Aorta (tissue), 5 donors: ENCODE measurements at places on chromosomes 13 and 19.

- no peaks in the 10 kb centered on the region for H3K4me1 ChIP-seq
- H3K36me3 ChIP-seq, result no peaks in the 10 kb centered on the region
- no peak overlapping the region for H3K4me3 ChIP-seq
- no peaks in the 10 kb centered on the region for H3K27me3 ChIP-seq
Observed at GRCh38 chr19:15539638-15540037, 31.3 kb downstream of the CYP4F22 start.

- no peaks in the 10 kb centered on the region for H3K27me3 ChIP-seq
- no peak overlapping the region for H3K27ac ChIP-seq
- H3K36me3 ChIP-seq, result no peaks in the 10 kb centered on the region
- DNase-seq, result no peak
- no peak overlapping the region for H3K4me3 ChIP-seq
Observed at GRCh38 chr19:5466814-5467291, 11.6 kb downstream of the ZNRF4 start.

GRCh38 chr19:38319421-38320258 lies at the start of gene KCNK6:
KCNK6 (plus strand) TSS chr19:38319845; CDS start chr19:38319951, 106 bp downstream.
- H3K4me3 ChIP-seq, result peak within 1 kb of the TSS; percentile 83
- DNase-seq, result peak; percentile 85
- no peaks in the 10 kb centered on the region for H3K27me3 ChIP-seq
- H3K36me3 ChIP-seq, result peaks cover 2% of the 10 kb centered on the region
- peaks cover 5% of the 10 kb centered on the region for H3K4me1 ChIP-seq

- peak; percentile 93 for DNase-seq
- no peak overlapping the region for H3K4me3 ChIP-seq
- H3K4me1 ChIP-seq, result no peaks in the 10 kb centered on the region
- no peaks in the 10 kb centered on the region for H3K36me3 ChIP-seq
- H3K27ac ChIP-seq, result no peak overlapping the region
Observed at GRCh38 chr13:26022538-26023292, 29.1 kb downstream of the SHISA2 start.

- no peaks in the 10 kb centered on the region for H3K4me1 ChIP-seq
- H3K27ac ChIP-seq, result no peak overlapping the region
- H3K4me3 ChIP-seq, result no peak overlapping the region
- no peaks in the 10 kb centered on the region for H3K27me3 ChIP-seq
- no peaks in the 10 kb centered on the region for H3K36me3 ChIP-seq
Observed at GRCh38 chr19:41701401-41702075, 6.9 kb upstream of the CEACAM5 start.

DNA sequence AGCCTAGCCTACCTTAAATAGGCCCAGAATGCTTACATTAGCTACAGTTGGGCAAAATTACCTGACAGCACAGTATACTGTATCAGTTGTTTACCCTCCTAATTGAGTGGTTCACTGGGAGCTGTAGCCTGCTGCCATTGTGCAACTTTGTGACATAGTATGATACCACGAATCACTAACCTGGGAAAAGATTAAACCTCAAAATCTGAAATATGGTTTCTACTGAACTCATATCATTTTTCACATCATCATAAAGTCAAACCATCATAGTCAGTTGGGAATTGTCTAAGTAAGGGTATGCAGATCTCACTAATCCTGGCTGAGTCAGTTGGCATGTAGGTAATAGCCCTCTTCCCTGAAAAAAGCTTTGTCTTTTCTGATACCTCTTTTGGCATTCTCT lies 9.2 kb downstream of the PAN3 start:
- H3K27me3 ChIP-seq, result no peaks in the 10 kb centered on the region
- H3K36me3 ChIP-seq, result no peaks in the 10 kb centered on the region
- H3K4me1 ChIP-seq, result no peaks in the 10 kb centered on the region
- H3K4me3 ChIP-seq, result no peak overlapping the region
